Heart left ventricle (tissue), 16 donors: ENCODE measurements at places on chromosomes 2 and 18. TPM values are rescaled to one million over a fixed set of nuclear protein-coding genes. Genes with fewer than 3 reads are reported as not detected.

GRCh38 chr2:128276878-128277675 lies 41.6 kb downstream of the HS6ST1 start:
- no peak for DNase-seq

The FNDC4 gene
- 2.0 TPM for total RNA-seq

The ANKRD53 gene
- 0.29 TPM for total RNA-seq

The FOXI3 gene
- not detected for total RNA-seq

The AQP12A gene
- not detected for total RNA-seq
